ENCODE measurements at places on chromosomes 12 and 14. TPM values are rescaled to one million over a fixed set of nuclear protein-coding genes. Genes with fewer than 3 reads are reported as not detected.

SPIC gene
- total RNA-seq = not detected

DNA sequence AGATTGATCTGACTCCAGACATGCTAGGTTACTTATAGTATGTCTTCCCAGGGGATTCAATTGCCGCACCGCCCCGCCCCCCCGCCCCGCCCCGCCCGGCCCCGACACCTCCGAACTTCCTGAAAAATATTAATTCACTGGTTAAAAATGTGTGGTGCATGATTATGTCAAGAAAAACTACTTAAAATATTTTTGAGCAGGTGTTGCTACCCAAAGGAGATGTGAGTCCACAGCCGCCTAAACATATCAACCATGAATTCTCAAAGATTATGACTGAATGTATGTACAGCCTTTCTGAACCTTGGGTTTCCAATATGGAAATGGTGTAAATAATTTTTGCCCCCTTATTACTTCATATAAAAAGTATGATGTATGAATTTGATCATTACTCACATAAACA is 2.7 kb upstream of the RIMKLB start:
- H3K27ac ChIP-seq = no peak overlapping the region
- H3K36me3 ChIP-seq = no peaks in the 10 kb centered on the region
- H3K4me3 ChIP-seq = no peak overlapping the region
- no peak for DNase-seq

DNA sequence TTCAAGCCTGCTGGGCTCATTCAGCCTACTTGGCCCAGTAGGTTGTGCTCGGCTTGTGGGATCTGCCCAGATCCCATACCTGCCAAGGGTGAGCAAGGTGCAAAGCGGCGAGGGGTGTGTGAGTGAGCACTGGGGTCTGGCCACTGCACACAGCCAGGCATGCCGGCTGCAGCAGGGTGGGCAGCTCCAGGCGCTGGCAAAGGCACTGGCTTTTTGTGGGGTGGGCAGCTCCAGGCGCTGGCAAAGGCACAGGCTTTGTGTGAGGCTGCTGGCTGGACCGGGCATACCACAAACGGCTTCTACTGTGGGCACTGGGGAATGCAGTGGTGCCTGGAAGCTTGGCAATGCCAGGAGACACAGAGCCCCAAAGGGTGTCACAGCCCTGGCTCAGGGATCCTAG is 137.4 kb downstream of the SLC16A7 start:
- no peak overlapping the region for H3K27ac ChIP-seq
- H3K27me3 ChIP-seq = no peaks in the 10 kb centered on the region
- H3K4me1 ChIP-seq = no peaks in the 10 kb centered on the region

GRCh38 chr12:92764831-92765230 is 62.0 kb downstream of the PLEKHG7 start:
- no peak overlapping the region for H3K27ac ChIP-seq
- H3K4me1 ChIP-seq = no peaks in the 10 kb centered on the region
- no peak overlapping the region for H3K4me3 ChIP-seq
- DNase-seq = no peak

DGLUCY gene
- 31.8 TPM for total RNA-seq

TMPRSS12 gene
- not detected for total RNA-seq
